ENCODE measurements at places on chromosomes 1 and 21.

DNA sequence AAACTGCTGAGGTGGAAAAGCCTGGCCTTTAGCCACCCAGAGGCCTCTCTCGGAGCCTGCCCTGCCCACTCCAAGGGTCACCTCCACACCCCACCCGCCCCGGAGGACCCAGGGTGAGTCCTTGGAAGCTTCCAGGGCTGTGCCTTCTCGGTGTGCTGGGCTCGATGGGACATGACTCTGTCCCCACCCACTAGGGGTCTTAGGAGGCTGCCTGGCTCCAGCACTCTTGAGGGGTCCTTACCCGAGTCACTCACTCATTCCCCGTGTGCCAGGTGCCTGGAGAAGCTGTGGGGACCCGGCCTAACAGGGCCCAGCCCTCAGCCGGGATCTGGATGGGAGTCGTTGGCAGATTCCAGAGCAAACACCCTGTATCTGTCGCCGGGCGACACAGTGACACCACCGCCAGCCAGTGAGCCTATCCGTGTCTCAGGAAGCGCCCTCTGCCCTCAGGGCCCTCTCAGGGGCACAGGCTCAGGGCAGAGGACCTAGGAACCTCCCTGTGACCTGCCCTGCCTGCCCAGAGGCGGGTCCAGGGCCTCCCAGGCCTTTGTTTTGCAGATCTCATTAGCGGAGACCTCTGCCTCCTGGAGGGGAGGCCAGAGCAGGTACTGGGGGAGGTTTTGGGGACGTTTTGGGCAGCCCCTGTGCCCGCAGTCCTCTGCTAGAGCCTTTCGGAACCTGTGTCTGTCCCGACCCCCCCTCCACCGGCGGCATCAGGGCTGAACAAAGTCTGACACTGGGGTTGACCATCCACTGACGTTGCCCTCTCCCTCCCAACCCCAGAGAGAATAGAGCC, 3.1 kb upstream of the PRKCZ start:
- no peak for DNase-seq

DNA sequence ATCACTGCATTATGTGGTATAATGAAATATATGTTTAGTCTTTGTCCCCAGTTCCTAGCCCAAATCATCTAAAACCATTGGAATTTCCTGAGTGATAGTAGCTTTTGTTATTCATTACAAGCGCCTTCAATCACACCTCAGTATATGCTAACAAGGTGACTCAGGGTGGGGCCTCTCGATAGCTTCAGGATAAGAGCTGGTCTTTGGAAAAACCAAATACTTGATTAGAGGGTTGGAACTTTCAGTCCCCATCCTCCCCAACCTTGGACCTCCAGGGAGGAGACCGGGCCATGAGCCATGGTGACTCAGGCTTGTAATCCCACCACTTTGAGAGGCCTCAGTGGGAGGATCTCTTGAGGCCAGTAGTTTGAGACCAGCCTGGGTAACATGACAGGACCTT, 5.1 kb upstream of the BRDT start:
- DNase-seq = no peak

GRCh38 chr1:12184008-12184681, 17.4 kb downstream of the TNFRSF1B start:
- DNase-seq = no peak

DNA sequence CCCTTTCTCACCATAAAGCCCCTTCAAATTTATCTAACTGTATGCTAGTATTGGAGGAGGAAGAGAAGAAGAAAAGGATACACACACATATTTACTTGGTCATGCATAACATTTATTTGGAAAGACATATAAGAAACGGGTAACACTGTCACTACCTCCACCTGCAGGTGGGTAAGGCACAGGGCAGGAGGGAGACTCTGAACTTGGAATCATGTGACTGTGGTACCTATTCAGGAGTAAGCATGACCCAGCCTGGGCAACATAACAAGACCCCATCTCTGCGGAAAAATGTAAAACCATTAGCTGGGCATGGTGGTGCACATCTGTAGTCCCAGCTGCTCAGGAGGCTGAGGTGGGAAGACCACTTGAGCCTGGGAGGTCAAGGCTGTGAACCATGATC, 1.4 kb upstream of the PADI6 start:
- DNase-seq = no peak

DNA sequence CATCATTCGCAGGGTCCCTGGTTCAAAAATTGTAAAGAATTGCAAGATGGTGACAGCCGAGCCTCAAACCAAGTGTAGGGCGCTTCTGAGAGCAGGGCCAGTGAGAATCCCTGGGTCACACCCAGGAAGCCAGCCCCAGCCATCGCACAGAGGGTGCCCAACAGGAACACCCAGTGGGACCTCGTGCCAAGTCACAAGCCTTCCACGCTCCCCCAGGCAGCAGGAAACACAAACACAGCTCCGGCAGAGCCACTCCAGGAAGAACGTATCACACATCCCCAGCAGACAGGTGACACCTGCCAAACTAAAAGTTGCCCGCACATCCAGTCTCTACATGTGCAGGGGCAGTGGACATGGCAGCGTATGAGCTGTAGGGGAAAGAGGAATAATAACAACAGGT, 20.2 kb downstream of the DHRS3 start:
- DNase-seq = no peak

DNA sequence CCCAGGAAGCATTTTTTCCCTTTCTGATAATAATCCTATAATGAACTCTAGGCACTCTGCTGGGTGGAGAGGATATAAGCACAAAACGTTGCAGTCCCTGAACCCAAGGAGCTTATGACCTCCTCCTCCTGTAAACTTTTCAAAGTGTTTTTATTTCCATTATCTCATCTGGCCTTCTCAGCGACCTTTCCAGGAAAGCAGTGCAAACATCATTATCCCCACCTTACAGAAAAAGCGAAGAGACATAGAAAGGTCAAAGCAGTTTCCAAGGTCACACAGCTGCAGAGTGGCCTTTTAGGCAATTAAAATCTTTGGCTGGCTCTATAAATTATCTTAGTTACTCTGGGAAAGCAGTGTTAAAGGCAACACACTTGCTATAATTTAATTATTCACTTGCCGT, 63.8 kb downstream of the OLFML3 start:
- no peak for DNase-seq

GRCh38 chr21:42638266-42638863, 15.1 kb upstream of the PDE9A start:
- DNase-seq = no peak

DNA sequence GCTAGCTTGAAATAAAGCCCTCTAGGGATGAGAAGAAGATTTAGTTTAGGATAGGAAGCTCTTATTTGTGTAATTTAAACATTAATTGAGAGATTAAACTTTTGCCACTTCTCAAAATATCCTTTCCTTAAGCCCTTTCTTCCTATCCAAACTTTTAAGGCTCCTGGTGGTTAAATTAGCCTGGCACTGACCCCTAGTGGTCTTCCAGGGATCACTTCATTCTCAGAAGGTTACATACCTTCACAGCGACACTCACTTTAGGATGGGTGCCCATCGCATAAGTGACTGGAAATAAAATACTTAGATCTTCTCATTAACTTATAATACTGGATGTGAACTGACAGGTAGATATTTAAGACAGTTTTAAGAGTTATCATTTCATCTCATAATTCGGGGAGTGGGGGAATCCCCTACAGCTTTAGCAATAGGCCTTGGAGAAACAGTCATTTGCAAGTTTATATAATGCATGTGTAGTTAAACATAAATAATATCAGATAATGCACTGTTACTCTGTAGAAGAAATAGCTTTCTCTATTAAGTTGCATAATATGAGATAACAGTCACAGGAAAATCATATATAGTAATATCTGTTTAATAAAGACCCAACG, 7.4 kb downstream of the LHX9 start:
- no peak for DNase-seq

DNA sequence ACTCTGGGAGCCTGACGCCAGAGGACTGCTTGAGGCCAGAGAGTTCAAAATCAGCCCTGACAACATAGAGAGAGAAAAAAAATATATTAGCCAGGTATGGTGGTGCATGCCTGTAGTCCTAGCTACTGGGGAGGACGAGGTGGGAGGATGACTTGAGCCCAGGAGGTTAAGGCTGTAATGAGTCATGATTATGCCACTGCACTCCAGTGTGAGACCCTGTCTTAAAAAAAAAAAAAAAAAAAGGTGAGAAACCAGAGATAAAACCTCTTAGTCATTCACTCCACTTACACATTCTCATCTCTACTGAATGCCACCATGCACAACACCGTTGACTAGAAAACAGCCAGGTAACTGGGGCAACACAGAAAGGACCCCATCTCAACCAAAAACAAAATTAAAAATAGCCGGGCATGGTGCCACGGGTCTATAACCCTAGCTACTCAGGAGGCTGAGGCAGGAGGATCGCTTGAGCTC, 178.1 kb downstream of the SLC45A1 start:
- DNase-seq = no peak

- DNase-seq = no peak
Observed at GRCh38 chr1:172469717-172470116, 25.8 kb upstream of the PIGC start.

DNA sequence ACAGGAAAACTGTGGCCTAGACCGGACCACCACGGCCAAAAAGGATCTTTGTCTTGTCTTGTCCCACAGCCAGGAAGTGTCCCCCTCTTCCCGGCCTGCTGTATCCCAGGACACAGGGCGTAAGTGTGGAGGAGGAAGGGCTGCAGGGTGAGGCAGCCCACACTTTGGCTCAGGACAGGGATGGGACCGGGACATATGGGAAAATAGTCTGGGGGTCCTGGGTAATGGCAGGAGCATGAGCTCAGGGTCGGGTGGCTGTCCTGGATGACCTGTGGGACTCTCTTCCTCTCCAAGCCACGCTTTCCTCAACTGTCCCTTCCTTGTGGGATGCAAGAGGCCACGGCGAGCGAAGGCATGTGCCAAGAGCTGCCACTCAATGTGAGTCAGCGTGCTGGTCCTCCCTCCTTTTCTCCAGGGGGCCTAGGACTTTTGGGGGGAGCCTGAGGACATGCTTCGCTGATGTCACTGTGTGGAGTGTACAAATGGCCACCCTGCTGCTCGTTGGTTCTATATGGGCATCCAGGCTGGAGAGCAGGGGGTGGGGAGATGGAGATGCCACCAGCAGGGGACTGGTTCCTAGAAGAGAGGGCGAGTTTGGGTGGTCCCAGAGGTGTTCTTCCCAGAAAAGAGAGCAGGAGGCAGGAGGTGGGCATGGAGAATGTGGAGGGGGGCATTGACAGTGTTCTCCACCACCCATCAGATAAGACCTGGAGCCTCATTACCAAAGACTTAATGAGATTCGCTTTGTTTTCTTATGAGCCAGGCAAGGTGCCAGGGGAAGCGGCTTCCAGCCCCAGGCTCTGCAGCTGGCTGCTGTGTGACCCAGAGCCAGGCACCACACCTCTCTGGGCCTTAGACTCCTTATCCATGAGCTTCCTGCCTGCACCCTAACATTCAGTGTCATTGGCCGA, 11.5 kb upstream of the PADI1 start:
- DNase-seq = no peak

GRCh38 chr1:11479375-11479979, 522 bp downstream of the DISP3 start:
- DNase-seq = no peak

DNA sequence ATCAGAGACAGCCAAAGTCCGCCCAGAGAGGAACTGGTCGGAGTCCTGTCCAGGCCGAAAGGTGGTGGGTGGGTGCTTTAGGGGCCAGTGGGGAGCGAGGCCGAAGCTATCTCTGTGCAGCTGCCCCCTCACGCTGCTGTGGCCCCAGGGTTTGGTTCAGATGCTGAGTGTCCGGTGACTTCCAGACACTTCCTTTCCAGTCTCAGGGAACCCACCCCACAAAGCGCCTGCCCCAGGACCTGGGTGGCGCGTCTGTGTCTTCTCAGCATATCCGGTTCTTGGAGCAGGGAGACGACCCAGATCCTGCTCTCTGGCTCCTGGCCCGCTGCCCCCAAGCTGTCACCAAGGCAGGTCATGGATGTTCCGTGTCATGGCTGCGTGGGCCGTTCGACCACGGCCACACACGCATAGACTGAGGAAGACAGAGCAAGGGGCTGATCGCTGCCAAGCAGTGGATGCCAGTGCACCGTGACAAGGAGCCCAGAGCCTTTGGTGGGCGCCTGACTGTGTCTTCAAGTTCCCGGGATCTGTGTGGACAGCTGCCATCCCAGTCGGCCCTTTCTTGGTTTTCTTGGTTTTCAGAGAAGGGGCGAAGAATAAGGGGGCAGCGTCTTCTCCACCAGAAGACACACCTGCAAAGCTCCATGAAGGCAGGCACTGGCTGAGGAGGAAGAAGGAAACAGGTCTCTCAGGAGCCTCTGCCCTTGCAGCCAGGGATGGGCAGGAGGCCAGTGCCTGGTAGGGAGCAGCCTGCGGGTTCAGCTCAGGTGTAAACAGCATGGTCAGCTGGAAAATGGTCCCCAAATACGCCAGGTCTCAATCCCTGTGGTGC, 22.9 kb upstream of the COL18A1 start:
- no peak for DNase-seq

DNA sequence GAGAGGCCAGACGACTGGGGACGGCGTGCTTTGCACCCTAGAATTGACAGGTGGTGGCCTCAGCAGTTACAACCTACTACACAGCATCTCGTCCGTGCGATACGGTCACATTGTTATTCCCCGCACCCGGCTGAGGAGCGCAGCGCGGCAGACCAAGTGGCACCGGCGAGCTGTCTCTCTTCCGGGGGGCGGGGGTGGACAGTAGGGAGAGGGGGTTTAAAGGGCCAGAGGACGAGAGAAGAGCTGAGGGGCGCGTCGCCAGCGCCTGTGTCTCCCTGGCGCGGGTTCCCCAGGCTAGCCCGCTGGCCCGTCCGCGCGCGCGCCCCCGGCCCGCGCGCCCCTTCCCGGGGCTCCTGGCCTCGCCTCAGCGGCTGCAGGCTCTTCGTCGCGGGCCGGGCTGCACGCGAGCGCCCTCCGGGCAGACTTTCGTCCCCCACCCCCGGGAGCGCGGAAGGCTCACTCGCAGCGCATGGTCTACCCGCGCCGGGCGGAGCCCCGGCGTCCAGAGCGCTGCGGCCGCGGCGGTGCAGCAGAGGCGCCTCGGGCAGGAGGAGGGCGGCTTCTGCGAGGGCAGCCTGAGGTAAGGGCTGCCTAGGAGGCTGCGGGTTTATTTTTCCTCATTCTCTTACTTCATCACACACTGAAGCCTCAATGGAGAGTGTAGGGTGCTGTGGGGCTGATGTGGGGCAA, at the start of gene PDE4B:
Gene PDE4B, plus strand, starts transcription at position 227 of the 690 bp plus-strand sequence.
- no peak for DNase-seq

DNA sequence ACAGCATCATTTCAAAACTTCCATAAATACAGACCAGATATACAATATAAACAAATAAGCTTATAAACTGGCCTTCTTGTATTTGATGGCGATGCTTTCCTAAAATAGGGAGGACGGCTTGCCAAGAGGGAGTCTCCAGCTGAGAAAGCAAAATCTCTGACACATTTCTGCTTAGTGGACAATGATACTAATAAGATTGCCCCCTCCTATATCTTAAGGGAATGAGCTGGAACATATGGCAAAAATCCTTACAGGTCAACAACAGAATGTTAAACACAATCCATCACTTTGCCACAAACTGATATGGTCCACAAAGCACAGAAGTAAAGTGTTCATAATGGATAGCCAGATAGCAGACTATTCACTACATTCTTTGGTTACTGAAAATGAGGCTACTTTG, 7.1 kb upstream of the GADD45A start:
- no peak for DNase-seq

All from T-helper 1 cell (primary cell).